ENCODE measurements at places on chromosomes 7 and 10.
A peak's percentile ranks its signal among the peaks of the same experiment; 100 is the strongest.

GRCh38 chr7:36207451-36208291 lies 54.6 kb downstream of the EEPD1 start:
- DNase-seq: no peak

DNA sequence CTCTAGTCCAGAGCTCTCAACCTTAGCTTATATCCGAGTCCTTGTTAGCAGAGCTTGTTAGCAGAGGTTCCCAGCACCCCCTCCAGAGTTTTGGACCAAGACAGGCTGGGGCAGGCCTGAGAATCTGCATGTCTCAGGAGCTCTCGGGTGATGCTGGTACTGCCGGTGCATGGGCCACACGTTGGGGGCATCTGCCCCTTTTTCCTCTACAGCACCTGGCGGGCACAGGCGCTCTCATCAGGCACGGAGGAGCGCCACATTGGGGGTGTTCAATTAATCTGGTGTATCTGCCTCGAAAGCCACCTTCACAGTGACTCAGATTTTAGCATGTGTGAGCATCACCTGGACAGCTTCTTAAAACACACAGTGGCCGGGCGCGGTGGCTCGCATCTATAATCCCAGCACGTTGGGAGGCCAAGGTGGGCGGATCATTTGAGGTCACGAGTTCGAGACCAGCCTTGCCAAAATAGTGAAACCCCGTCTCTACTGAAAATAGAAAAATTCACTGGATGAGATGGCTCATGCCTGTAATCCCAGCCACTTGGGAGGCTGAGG lies 117.7 kb downstream of the ELFN1 start:
- DNase-seq: no peak

- no peak for DNase-seq
These were observed 112.4 kb upstream of the PPP2R2D start for GRCh38 chr10:131788386-131788785.

- no peak for DNase-seq
These were observed 39.1 kb upstream of the ABLIM1 start for GRCh38 chr10:114697061-114697598.

DNA sequence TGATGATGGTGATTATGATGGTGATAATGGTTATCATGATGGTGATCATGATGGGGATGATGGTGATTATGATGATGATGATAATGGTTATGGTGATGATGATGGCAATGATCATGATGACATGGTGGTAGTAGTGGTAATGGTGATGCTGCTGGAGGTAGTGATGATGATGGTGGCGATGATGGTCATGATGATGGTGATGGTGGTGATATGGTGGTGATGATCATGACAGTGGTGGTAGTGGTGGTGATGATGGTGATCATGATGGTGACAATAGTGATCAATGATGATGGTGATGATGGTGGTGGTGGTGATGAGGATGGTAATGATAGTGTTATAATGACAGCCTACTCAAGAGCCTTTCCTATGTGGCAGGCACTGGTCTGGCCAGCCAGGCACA lies 31.8 kb upstream of the DPYSL4 start:
- no peak for DNase-seq

GRCh38 chr7:147516391-147516790 lies 1074.2 kb upstream of the C7orf33 start:
- DNase-seq: no peak

DNA sequence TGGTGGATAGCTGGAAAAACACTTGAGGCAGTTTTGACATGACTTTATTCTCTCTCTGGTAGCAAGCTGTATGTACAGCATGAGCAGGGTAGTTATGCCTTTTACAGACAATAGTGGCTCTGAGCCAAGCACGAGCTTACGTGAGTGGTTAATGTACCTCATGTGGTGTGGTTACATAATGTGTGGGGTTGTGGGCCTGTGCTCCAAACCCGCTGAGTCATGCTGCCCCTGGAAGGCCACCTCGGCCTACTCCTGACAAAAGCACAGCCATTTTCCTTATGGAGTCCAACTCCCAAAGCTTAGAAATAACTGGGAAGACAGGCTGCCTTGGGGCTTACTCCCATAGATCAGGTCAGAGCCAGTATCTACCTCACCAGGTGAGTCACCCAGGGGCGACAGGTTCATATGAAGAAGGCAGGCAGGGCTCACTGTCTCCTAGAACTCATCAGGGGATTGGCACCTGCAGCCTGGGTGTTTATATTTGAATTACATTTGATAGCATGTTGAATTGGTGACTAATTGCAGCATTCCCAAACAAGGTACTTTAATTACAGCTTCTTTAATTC lies 404.5 kb downstream of the ADRA2A start:
- no peak for DNase-seq

GRCh38 chr10:43824934-43825333 lies 176.3 kb upstream of the ZNF32 start:
- no peak for DNase-seq

DNA sequence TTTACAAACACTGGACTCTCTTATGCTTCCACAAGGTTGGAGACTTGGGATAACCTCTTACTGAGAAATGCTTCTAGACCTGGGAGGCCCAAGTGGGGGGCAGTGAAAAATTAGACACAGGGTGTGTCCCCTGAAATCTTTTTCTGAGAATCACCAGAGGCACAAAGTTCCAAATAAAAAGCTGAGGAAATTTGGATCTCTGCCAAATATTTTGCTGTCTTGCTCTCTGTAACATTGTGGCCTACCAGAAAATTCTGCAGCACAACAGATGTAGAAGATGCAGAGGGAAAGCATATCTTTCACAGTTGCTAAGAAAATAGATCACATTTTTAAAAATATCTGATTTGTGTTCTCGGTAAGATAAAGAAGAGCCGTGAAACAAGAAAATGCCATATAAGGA lies 849.4 kb downstream of the CCSER2 start:
- DNase-seq: no peak

DNA sequence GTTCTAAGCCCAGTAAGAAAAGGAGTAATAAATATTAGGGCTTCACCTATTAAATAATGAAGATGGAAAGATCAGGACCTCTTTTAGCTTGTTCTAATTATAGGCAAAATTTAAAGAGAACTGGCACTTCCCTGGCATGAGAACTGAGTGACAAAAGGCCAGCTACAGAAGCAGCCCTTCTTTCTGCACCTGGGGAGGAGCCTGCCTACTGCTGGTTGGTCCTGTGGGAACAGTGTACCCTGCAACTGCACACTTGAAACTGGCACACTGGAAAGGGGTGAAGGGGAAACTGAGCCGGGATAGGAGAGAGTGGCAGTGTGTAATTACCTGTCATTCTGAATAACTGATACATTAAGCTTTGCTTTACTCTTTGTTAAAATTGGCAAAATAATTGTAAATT lies 80.4 kb downstream of the SHH start:
- DNase-seq: no peak

DNA sequence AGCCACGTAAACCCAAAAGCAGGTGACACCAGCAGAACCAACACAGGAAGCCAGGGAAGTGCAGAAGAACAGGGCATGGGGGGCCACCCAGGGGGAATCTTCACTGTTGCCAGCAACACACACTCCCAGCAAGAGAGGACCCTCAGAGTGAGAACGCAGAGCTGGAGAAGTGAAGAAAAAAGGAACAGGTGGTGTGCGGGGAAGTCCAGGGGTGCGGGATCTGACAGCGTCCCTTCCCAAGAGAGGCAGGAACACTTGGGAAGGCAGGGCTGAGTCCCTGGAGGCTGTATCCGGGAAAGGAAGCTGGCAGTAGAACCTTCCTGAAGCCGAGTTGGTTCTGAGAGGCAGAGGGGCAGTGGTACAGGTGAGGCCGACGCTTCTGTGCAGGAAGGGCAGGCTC lies 27.7 kb downstream of the AGAP4 start:
- no peak for DNase-seq

DNA sequence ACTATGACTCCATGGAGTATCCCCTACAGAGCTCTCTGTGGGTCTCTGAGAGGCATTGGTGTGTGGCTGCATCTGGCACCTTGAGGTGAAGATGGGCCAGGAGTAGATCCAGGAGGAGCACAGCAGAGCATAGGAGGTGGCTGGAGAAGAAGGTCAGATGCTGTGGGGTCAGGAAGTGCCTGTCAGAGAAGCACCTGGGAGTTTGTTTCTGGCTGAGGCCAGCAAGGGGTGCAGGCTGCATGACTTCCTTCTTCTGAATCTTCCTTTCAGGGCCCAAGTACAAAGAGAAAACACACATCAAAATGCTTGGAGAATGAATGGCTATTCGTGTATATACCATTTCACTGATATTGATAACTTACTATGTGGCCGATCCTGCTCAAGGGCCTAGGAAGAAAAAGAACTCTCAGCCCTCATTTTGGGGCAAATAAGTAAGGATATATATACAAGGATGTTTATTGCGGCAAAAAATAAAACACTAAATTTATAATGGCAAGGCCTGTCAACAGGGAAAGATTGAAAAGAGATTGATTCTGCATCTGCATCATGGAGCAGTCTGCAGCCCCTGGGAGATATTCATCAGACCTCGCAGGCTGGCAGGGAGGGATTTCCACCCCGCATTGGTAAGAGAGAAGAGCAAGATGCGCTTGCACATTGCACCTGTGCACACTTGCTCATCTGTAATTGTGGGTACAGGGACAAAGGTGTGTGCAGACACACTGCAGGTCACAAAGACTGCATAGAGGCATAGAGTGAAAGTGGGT lies 39.2 kb downstream of the PTPRE start:
- no peak for DNase-seq

GRCh38 chr10:113557903-113558321 lies 5.1 kb downstream of the HABP2 start:
- no peak for DNase-seq

DNA sequence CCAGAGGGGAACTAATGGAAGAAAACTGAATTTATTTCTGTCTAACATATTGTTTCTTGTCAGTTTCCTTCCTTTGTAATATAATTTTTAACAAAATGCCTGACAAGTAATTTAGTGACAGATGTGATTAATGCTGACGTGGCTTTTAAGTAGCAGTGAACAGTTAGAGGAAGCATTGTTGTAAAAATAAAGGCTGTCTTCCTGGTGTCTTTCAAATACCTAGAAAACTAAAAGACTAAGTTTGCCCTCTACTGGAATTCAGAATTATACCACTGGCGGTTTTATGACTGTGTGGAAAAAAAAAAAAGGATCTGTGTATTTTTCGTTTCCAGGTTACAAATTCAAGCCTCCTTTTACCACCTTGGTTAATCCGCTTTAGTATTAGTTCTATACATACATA lies 217.1 kb upstream of the DPP6 start:
- DNase-seq: peak; percentile 56

GRCh38 chr7:156906200-156906649 lies 13.2 kb upstream of the LMBR1 start:
- DNase-seq: no peak

- no peak for DNase-seq
These were observed 284.8 kb downstream of the TNS3 start for GRCh38 chr7:47297120-47297519.

DNA sequence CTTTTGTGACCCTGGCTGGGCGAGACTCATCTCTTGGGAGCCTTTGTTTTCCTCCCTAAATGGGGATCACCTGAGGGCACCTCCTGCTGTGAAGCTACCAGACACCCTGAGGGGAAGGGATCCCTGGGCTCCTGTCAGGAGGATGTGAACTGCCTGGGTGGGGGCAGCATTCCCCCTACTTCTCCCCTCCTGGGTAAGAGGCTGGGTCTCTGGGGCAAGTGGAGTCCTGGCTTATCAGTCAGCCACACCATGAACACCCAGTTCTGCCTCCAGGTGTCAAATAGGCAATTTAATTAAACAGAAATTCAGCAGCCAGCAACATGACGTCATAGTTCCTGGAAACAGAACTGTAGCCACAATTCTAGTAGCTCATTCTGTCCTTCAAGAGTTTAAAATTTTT lies 97.7 kb upstream of the RET start:
- no peak for DNase-seq

DNA sequence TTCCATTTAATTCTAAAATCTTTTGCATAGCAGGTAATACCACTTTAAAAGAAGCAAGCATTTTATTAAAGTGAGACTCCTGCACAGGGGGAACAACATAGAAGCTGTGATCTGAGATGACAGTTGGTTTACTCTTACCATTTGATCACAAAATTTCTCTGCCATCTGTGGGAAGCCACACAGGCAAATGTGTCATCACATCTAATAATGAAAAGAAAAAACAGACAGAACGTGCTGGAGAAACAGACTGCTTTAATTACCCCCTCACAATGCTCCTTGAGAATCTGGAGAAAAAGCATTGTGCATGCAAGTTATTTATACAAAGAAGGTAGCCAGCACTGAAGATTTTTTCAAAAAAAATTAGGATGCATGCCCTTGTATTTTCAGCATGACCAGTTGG lies 165.2 kb upstream of the PTER start:
- no peak for DNase-seq

DNA sequence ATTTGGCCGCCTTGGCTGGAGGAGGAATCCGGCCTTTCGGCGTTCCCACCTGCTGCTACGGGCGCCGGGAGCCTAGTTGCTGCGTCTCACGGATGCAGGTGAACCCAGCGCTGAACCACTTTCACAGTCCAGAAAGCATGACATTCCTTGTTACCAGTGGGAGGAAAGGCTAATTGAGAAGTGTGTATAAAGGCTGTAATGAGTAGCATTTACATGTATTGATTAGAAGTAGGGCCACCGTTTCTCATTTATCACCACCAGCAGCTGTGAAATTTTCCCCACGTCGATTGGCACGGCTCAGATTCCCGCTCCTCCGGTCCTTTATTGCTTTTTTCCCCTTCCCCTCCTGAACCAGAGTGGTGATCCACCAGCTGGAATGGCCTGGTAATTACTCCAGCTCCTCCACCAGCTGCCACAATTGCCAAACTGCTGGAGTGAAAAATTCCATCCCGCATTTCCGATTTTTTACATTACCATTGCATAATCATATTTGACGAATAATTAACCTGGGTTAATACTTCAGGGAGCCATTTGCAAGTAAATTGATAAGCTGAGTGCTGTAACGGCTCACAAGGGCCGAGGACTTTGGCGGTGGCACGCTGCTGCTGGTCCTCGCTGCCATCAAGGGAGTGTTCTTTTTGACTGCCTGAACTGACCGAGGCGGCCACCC lies 153.3 kb downstream of the POU6F2 start:
- DNase-seq: peak; percentile 94

- DNase-seq: no peak
These were observed 9.7 kb upstream of the SLC16A9 start for GRCh38 chr10:59719374-59719773.

GRCh38 chr10:12529976-12530375 lies 180.6 kb downstream of the CAMK1D start:
- no peak for DNase-seq

DNA sequence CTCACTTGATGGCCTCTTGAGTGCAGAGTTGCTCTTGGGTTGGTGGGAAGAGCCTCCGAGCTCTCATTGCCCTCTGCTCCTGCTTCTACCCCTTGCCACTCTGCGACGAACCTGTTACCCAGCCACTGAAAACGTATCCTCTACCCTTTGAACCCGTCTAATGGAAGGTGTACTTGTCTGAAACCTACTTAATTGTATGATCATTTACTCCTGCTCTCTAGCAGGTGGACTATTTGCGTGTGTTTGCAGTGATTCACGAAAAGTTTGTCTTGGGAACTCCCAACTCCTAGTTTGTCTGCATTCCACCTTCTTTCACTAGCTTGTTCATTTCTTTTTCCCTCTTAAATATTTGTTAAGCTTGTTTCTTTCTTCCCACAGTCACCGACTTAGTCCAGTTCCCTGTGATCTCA lies 503 bp downstream of the CROT start:
- DNase-seq: no peak

DNA sequence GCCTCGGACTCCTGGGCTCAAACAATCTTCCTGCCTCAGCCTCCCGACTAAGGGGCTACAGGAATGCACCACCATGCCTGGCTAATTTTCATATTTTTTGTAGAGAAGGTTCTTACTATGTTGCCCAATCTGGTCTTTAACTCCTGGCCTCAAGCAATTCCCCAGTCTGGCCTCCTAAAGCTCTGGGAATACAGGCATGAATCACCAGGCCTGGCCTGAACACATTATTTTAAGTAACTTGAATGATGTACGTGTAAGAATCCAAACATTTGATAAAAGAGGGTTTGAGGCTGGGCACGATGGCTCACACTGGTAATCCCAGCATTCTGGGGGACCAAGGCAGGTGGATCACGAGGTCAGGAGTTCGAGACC lies 13.0 kb upstream of the BAMBI start:
- no peak for DNase-seq

Measured in NCI-H1092 treated with DMSO at 0.1 percent for 48 hours (cell line).